ENCODE measurements at places on chromosomes 12 and 14. TPM values are rescaled to one million over a fixed set of nuclear protein-coding genes. Genes with fewer than 3 reads are reported as not detected.

- DNase-seq: no peak
Measured at GRCh38 chr12:118355843-118356242, 16.9 kb downstream of the TAOK3 start.

GRCh38 chr12:109069307-109070271 is 17.2 kb downstream of the USP30 start:
- no peak for DNase-seq

Gene CMA1
- 1.4 TPM for total RNA-seq

- no peak for DNase-seq
Measured at GRCh38 chr12:15122344-15122743, 98.9 kb downstream of the RERG start.

GRCh38 chr12:111296906-111297463 is 71.9 kb downstream of the PHETA1 start:
- DNase-seq: no peak

DNA sequence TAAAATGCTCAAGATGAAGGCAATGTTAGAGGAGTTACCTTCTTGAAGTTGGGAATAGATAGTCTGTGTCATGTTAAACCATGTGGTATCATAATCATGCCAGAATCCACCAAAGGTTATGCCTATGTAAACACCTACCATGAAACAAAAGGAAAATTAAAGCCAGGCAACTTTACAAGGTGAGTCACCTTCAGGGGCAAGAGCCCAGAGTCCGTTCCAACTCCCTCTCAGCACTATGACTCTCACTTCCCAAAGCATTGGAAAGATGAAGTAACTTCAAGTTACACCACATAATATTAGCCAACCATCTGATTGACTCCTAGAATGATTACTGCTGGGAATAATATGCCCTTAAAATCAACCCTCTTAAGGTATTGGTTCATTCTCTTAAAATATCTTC is 38.5 kb downstream of the CATSPERB start:
- no peak for DNase-seq

DNA sequence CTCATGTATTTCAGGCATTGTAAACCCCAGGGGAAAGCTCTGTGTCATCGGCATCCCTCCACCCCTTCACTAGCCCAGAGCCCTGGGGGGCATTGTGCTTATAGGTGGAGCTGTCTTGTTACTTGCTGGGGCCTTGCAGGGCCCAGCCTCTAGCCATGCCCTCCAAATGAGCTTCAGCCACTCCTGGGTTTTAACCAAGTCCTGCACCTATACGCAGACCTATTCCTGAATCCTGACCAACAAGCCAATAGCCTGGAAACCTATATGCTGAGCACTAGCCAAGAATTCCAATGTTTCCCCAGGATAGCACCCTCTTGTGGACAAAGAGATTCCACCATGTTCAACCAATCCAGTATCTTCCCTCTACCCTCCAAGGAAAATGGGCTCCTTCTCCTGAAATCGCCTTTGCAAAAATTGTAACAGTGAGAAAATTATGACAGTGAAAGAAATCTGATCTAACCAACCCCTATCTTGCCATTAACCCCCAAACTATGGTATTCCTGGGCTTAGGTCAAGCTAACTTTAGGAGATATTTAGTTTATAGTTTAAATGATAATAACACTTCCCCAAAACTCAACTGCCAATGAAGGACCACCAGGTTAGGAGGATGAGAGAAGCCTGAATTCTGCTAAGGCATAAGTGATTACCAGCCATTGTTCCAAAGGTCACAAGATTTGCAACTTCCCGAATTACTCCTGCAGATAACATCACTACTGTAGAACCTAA is 55.5 kb downstream of the TTC7B start:
- DNase-seq: no peak

DNA sequence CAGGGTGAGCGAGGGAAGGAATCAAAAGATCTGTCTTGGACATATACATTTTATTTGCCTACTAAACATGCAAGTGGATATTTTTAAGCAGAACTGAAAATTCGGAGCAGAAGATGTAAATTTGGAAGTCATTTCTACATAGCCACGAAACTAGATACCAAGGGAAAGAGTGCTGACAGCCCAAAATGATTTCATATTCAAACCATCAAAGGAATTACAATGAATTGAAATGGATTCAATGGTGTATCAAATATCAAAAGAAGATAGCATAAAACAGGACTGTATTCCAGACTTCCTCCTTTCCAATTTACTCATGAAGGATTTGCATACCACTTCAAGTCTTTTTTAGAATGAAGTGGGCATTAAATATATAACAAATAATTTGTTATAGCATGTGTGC is 313.5 kb upstream of the KITLG start:
- no peak for DNase-seq

Gene INF2
- 160 TPM for total RNA-seq

Gene IQSEC3
- 8.1 TPM for total RNA-seq

Gene OR4E2
- total RNA-seq: not detected

DNA sequence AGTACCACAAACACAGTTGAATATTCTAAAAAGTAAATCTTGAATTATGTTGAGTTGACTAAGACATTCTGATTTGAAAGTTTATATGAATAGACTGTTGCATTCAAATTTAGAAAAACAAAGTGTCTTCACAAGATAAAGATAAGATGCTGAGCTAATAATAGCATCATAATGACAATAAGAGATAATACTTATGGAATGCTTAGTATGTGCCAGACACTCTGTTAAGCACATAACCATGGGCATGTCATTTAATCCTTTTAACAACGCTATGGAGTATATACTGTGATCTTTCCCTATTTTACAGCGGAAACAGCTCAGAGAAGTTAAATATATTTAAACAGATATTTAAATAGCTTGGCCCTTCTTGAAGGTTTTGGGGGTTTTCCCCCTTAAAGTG is 163.4 kb downstream of the SRGAP1 start:
- no peak for DNase-seq

GRCh38 chr12:63521706-63522105 is 146.6 kb downstream of the DPY19L2 start:
- no peak for DNase-seq

DNA sequence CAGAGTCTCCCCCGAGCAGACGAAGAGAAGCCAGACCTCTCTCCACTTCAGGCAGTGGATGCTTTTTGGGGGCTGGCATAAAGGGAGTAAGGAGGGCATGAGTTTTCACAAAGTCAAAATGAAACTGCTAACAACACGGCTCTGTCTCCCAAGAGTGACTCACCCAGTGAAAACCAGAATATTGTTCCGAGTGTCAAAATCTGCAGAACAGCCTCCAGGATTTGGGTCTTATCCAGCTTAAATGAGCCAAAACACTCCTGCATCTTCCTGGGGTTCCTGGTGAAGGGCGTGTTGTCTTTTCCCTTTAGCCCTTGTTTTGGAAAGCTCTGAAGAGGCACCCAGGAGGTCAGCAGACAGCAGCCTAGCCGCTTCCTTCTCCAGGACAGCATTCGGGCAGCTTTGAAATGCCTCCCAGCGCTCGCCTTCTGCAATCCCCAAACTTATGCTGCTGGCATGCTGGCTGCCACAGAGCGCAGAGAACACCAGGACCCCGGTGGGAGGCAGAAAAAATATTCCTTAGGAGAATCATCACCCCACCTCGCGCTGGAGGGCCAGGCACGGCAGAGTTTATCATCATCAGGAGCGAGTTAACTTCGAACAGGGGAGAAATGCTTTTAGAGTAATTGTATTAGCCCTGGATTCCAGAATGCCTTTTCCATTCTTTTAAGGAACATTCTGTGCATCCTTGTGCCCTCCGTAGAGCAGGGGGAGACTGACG is 117.7 kb upstream of the NCOR2 start:
- DNase-seq: no peak

Gene RAPGEF3
- 79.4 TPM for total RNA-seq

Gene DPF3
- total RNA-seq: 0.64 TPM

- no peak for DNase-seq
Measured at GRCh38 chr12:70784042-70784668, 136.4 kb downstream of the PTPRR start.

All from mesenteric fat pad (tissue), 1 donor.